DMS53 (cell line): ENCODE measurements at places on chromosomes 6 and 20.

- no peak for DNase-seq
These were observed 23.3 kb upstream of the MYT1 start for GRCh38 chr20:64140956-64141355.

GRCh38 chr20:46357030-46357514 is 48.8 kb upstream of the CDH22 start:
- DNase-seq = no peak

GRCh38 chr6:45738057-45738455 is 277.6 kb downstream of the CLIC5 start:
- no peak for DNase-seq

GRCh38 chr6:56567501-56567900 is 75.2 kb downstream of the DST start:
- DNase-seq = no peak

GRCh38 chr20:59948212-59948611 is 8.0 kb downstream of the FAM217B start:
- DNase-seq = no peak

GRCh38 chr6:112216662-112217551 is 37.5 kb downstream of the LAMA4 start:
- DNase-seq = peak; percentile 73

- DNase-seq = no peak
These were observed 62.6 kb downstream of the IGF2R start for GRCh38 chr6:160031442-160031841.

- no peak for DNase-seq
These were observed 156.2 kb downstream of the BTBD9 start for GRCh38 chr6:38483526-38483925.

GRCh38 chr6:125041740-125042459 is 79.7 kb downstream of the RNF217 start:
- no peak for DNase-seq

DNA sequence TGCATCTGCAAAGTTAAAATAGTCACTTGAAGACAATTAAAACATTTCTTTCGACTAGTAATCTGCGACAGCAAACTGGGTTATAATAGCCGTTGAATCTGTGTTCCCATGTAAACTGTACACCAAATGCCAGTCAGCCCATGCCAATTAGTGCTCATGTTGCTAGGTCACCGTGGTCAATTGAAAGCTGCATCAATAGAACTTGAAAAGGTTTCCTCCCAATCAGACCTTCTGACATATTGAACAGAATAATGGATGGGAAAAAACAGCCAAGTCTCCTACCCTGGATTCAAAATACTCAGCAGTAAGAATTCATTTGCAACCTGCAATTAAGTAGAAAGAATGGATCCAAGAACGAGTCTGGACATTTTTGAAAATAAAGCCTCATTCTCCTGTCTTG is 11.2 kb downstream of the NKX2-4 start:
- no peak for DNase-seq

DNA sequence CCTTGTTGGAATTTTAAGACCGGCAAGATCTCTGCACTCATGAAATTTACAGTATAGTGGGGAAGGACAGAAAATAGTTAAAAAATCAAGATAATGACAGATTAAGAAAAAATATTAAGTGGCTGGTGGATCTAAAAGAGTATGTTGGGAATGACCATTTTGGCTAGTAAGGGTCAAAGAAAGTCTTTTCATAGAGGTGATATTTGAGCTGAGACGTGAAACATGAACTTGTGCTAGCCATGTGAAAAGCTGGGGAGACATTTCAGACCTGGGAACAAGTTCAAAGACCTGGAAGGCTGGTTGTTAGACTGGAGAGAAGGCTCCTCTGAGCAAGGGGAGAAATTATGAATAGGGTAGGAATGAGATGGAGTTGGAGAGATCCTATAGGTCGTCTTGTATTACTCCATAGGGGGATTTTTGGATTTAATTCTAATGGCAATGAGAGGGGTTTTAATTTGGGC is 4.7 kb downstream of the BICRAL start:
- no peak for DNase-seq

DNA sequence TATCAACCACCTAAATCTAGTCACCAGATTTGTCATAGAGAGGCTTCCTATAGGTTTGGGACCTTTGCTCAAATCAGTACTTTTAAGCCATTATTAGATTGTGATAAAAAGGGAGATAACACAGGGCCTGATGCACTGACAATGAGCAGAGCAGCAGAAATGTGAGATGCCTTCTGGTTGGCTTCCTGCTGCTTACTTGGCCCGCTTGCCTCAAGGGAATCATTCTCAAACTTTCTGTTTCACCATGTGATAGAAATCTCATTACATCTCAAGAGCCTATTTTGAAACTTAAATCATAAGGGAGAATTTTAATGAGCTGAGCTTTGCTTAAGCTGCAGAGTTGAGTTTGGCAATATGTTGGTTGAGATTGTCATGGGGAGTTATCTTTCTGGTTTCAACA is 606.0 kb downstream of the DHX35 start:
- DNase-seq = no peak

GRCh38 chr20:60513141-60513540 is 554.9 kb downstream of the CDH26 start:
- DNase-seq = no peak

- peak; percentile 26 for DNase-seq
These were observed 205.4 kb downstream of the TPBG start for GRCh38 chr6:82569022-82569421.

GRCh38 chr6:98092331-98092730 is 742.0 kb upstream of the POU3F2 start:
- DNase-seq = no peak

GRCh38 chr6:25278261-25278913 is 787 bp upstream of the CARMIL1 start:
- DNase-seq = peak; percentile 79

DNA sequence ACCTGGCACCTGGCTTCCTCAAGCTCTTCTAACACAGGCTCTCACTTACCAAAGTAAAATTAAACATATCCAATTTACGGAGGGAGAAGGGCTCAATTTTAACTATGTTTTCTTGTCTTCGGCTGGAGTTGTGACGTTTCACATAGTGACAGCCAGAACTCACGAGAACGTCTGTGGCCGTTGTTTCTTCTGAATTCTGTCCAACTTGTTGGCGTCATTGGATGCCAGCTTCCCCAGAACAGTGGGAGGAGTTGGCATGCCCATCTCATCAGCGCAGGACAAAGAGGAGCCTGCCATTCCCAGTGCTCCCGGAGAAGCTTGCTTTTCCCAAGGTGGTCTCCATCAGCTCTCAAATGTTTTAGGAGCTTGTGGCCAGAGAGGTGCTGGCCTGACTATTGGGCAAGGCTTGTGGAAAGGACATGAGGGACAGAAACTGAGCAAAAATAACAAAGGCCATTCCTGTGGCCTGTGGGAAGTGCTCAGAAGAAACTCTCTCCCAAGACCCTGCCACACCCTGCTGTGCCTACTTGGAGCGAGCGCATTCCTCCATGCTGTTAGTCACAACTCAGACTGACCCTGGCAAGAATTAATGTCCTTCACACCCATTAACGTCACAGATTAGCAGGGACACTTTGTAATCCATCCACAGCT is 265.4 kb upstream of the CDH4 start:
- no peak for DNase-seq

GRCh38 chr20:17536944-17537444 is 5.8 kb upstream of the BFSP1 start:
- peak; percentile 94 for DNase-seq

DNA sequence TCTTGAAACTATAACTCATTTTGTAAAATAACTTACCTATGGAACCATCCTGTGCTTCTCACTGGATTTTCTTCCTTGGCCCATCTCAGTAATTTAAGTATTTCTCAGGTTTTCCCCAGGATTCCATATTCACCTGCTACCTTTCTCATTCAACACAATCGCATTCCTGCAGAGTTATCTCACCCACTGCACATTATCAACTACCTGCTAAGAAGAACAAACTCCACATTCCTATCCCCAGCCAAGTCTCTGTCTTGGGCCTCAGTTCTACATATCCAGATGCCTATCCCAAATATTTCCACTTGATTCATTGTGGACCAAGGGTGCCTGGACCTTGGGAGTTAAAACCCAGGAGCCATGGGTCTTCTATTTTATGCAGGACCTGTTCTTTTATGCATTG is 60.2 kb upstream of the KCNQ5 start:
- no peak for DNase-seq

DNA sequence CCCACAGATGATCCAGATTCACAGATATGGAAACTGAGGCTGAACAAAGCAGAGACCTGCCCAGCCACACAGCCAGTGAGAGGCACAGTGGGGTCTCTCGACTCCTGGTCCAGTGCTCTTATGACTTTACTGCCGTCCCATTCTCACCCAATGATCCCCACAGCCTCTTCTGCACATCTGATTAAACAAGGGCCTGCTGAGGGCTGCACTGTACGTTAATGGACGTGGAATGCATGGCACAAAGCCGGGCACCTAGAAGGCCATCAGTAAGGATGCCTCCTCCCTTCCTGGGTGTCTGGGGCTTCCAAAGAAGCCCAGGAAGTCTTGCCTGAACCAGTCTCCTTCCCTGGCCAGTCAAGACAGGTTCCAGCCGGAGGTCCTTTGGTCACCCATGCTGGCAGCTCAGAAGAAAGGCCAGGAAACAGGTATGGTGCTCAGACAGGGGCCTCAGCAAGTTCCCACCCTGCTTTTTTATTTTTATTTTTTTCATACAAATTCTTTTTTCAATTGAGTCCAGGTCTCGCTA is 3.8 kb downstream of the TFEB start:
- DNase-seq = no peak

- no peak for DNase-seq
These were observed 4.5 kb downstream of the TOMM6 start for GRCh38 chr6:41791984-41792383.

DNA sequence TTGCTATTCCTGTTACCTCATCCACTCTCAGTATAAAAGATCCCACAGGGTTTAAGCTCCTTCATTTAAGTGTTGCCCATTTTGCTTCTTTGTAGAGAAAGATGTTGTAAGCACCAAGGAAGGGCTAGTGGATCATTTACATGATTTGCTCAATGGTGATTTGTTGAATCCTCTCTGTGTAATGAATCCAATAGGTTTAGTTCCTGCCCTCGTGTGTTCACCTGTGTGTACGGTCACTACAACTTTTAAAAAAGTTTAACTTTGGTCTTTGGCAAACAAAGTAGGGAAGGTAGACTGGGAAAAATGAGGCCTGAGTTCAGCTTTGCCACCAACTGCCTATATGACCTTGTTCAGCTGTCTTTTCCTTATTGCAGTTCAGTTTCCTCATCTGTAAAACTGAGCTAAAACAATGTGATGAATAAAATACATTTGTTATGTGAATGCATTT is 51.5 kb downstream of the DHX35 start:
- DNase-seq = no peak

DNA sequence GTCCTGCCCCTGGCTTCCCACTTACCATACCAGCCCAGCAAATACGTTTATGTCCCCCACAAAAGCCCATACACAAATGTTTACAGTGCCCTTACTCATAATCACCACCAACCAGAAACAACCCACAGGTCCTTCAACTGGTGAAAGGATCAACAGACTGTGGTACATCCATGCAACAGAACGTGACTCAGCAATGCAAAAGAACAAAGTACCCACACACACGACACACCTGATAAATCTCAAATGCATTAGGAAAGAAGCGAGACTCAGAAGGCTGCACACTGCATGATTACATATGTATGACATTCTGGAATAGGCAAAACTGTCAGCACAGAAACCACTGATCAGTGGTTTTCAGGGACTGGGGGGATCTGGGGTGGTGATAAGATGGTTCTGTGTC is 20.5 kb downstream of the NCR2 start:
- peak; percentile 23 for DNase-seq

DNA sequence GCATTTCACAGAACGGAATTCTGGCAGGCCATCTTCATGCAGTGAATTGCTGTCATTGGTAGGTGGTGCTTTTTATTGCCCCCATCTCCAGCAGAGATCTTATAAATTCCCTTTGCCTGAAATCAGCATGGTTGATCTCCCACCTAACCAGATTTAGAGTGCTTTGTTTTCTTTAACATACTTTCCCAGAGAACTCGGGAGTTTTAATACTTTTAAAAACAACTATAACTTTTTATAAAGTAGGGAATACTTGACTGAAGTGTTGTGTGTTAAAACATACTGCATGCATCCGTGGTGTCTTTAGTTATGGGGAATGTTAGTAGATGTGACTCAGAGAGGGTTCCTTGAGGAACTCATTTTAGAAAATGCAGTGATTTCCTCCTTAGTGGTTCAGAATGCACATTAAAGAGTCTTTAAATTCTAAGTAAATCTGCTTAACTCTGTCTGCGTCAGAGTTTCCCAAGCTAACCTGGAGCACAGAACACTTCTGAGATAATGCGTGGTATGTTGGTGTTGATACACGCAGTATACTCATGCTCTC is 54.9 kb downstream of the AKAP12 start:
- no peak for DNase-seq

DNA sequence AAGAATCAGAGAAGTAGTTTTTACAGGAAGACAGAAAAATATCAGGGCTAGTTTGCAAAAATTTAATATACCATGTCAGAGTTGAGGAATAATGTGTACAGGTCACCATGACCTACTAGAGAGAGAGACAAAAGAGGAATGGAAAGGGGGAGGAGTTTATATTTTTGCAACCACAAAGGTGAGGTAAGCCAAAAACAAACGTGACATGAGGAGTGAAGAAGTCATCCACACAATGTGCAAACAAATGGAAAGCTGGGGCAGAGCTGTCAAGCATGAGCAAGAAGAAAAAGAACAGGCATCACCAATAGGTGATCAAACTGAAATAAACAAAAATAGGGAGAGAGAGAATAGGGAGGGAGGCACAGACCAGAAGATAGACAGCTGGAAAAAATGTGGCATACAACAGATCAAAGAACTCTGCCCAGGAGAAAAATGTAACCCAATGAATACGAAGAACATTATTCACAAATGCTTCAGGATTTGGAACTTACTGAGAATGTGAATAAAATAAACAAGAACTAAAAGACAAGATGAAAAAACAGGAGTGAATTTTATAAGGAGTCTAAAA is 15.5 kb downstream of the RARS2 start:
- peak; percentile 92 for DNase-seq
